ENCODE measurements at places on chromosomes 2 and 18. TPM values are rescaled to one million over a fixed set of nuclear protein-coding genes. Genes with fewer than 3 reads are reported as not detected.

CAMKMT gene
- 10.0 TPM for total RNA-seq

SESTD1 gene
- 51.1 TPM for total RNA-seq

TMEM185B gene
- 54.2 TPM for total RNA-seq

TMEM37 gene
- 0.69 TPM for total RNA-seq

SMYD5 gene
- 25.2 TPM for total RNA-seq

LOXHD1 gene
- not detected for total RNA-seq

DIS3L2 gene
- total RNA-seq: 28.5 TPM

SIGLEC15 gene
- 2.1 TPM for total RNA-seq

CXCR1 gene
- not detected for total RNA-seq

CABYR gene
- 9.2 TPM for total RNA-seq

BCL2L11 gene
- total RNA-seq: 29.1 TPM

ILKAP gene
- 11.8 TPM for total RNA-seq

HAAO gene
- 1.2 TPM for total RNA-seq

UGT1A9 gene
- total RNA-seq: 37.2 TPM

ANKRD44 gene
- 16.9 TPM for total RNA-seq

HOXD12 gene
- total RNA-seq: not detected

RASGRP3 gene
- 2.4 TPM for total RNA-seq

CHN1 gene
- 7.2 TPM for total RNA-seq

PIAS2 gene
- total RNA-seq: 10.6 TPM

MYOM1 gene
- 0.99 TPM for total RNA-seq

SLC8A1 gene
- 12.9 TPM for total RNA-seq

SP100 gene
- 54.0 TPM for total RNA-seq

LAMA3 gene
- total RNA-seq: 70.9 TPM

PID1 gene
- total RNA-seq: 1.0 TPM

SPDYA gene
- total RNA-seq: 0.69 TPM

IL36RN gene
- 0.69 TPM for total RNA-seq
